NCI-H187 treated with DMSO at 0.1 percent for 48 hours (cell line): ENCODE measurements at places on chromosomes 1 and 21.

GRCh38 chr1:167676916-167677848 is 44.6 kb upstream of the MPZL1 start:
- no peak for DNase-seq

GRCh38 chr1:6848816-6849215 is 63.6 kb downstream of the CAMTA1 start:
- DNase-seq, result no peak

DNA sequence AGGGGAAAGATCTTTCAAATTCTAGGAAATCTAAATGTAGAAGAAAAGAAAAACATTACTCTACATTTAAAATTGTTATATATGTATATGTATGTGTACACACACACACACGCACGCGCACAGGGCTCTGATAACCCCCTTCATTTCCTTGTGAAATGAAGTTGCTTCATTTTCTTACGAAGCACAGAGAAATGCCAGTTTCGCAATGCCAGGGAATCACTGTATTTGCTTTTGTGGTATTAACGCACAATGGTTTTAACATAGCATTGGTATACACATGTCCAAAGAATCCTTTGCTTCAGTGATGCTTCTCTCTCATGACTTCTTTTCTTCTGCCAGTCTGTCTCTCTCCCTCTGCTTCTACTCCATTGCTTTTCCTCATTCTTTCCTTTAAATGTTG is 8.4 kb upstream of the DDAH1 start:
- DNase-seq, result no peak

DNA sequence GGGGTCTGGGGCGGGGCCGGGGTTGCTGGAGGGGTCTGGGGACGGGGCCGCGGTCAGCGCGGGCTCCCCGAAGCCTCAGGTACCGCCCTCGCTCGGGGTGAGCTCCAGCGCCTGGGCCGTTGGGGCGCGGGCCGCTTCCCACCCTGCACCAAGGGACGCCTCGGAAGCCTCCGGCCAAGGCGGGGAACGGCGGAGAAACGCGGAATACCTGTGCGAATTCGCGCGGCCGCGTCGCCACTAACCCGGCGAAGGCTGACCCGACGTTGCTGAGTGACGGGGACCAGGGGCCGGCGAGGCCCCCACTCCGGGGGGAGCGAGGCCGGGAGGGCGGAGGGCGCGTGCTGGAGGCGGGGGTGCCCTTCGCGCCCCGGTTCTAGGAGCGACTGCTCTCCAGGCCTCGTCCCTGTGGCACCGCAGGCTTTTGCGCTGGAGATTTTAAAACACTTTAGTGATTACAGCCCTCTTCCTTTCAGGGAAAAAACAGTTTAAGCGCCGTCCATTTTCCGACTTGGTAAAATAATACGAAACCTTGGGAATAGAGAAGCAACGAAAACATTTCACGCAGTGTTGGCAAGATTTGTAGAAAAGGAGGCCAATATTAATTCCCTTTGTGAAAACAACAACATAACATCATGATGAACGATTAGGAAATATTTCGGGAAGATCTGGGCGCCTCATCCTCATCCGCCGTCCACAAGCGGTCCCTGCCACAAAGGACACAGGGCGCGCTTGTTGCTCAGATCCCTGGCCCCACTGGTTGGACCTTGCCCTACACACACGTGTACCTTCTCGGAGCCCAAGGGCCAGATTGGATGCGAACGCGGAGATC is 971 bp upstream of the GNG4 start:
- no peak for DNase-seq

DNA sequence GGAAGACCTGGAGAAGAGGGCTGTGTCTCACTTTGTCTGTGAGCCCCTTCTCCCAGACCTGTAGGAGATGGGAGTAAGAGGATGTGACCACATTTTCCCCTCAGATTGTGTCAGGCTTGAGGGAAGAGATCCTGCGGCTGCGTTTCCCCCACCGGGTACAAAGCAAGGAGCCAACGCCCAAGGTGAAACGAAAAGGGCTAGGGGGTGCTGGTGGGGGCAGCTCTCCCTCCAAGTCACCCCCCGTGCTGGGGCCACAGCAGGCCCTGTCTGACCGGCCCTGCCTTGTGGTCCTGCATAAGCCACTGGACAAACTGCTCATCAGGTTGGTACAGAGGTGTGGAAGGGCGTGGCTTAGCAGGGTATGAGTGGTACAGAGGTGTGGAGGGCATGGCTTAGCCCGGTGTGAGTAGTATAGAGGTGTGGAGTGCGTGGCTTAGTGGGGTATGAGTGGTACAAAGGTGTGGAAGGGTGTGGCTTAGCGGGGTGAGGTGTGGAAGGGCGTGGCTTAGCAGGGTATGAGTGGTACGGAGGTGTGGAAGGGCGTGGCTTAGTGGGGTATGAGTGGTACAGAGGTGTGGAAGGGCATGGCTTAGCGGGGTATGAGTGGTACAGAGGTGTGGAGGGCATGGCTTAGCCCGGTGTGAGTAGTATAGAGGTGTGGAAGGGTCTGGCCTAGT is 30.6 kb downstream of the HYI start:
- no peak for DNase-seq

- no peak for DNase-seq
Measured at GRCh38 chr1:224435999-224436398, 1.4 kb upstream of the WDR26 start.

DNA sequence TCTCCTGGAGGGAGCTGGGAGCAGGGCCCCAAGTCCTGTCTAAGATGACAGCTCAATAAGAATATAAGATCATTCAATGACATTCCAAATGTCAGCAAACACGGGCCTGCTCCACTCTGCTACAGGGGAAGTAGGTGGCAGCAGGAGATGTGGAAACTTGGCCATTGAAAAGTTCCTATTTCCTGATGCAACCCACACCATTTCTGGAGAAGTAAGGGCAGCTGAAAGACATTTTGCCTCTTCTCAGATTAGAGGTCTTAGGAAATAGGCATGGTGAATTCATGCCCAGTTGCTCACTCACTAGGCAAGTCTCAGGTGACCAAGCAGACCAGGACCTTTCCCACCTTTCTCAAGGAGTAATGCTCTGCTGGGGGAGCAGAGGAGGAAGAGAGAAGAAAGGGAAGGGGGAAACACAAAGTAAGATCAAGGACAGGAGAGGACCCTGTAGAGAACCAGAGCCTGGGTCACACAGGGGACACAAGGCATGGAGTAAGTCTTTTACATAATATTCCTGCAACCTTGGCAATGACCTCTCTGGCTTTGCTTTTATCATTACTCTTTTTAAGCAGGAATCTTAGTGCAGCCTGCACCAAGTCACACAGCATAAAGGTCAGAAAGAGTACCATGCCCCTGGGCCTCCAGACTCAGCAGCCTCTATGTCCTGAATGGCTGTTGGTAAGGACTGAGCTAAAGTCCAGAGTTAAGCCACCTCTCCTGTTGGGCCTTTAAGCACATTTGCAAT is 68.9 kb downstream of the DMAP1 start:
- DNase-seq, result no peak

GRCh38 chr1:188499690-188500089 is 1670.9 kb downstream of the PLA2G4A start:
- DNase-seq, result no peak

GRCh38 chr1:115506924-115507589 is 134.7 kb upstream of the VANGL1 start:
- DNase-seq, result no peak

- DNase-seq, result no peak
Measured at GRCh38 chr1:247175458-247175857, 3.6 kb upstream of the ZNF124 start.

- DNase-seq, result no peak
Measured at GRCh38 chr1:235060607-235061470, 67.8 kb downstream of the TOMM20 start.

DNA sequence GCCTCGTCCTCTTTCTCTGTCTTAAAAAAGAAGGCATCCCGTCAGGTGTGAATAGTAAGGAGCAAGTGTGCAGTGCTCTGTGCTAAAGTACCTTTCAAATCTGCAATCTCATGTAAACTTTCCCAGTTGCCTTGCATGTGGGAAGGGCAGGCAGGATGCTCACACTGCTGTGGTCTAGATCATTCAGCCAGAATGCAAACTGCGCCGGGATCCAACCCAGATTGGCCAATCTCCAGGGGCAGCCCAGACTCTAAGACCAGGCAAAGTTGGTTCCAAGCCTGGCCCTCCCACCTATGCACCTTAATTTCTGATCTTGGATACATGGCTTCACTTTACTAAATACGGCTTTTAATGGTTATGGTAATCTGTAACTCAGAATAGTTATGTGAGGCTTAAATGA is 3.2 kb upstream of the MAP1LC3C start:
- no peak for DNase-seq

DNA sequence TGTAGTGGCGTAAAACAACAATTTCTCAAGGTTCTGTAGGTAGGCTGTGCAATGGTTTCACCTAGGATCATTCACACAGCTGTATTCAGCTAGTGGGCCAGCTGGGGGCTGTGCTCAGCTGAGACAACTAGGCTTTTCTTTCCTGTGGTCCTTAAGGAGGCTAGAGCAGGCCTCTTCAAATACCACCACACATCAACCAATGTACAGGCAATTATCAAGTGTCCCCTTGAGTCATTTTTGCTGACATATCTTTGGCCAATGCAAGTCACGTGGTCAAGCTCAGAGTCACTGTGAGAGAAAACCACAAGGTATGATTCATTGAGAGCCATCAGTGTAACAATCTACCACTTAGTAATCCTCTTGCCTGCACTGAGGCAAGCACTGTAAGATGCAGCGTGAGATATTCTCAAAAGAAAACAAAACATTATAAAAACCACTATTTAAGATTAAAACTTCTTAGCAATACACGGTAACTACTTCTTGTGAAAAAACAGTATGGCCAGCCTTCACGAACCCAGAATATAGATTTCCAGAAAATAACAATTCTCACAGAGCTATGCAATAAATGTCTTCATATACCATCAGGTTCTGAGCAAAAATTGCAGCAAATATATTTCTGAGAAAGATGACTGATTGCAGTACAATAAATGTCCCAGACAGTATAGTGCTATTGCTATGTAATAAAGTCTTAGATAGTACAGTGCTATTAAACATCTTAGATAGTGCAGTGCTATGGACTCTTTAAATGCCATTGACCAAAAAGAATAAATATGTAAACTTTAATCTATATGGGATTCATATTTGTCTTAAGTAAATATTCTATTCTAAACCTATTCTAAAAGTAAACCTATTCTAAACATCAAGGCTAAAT is 55.3 kb downstream of the NME7 start:
- no peak for DNase-seq

DNA sequence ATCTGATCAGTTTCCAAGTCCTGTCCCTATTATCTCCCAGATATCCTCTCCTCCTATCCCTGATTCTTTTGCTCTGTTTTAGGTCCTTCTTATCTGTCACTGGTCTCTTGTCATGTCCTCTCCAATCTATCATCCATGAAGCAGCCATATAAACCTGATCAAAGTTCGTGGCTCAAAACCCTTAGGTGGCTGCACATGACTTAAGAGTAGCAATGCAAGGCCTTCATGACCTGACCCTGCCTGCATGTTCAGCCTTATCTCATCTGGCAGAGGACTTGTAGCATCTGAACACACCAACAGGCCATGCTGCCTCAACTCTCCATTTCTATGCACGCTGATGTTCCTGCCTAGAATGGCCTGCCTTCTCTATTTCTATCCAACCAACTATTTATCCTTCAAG is 65.2 kb downstream of the NOS1AP start:
- no peak for DNase-seq

- DNase-seq, result no peak
Measured at GRCh38 chr1:173688300-173688699, 18.6 kb upstream of the ANKRD45 start.

GRCh38 chr1:223244366-223245103 is 101.5 kb upstream of the TLR5 start:
- no peak for DNase-seq

DNA sequence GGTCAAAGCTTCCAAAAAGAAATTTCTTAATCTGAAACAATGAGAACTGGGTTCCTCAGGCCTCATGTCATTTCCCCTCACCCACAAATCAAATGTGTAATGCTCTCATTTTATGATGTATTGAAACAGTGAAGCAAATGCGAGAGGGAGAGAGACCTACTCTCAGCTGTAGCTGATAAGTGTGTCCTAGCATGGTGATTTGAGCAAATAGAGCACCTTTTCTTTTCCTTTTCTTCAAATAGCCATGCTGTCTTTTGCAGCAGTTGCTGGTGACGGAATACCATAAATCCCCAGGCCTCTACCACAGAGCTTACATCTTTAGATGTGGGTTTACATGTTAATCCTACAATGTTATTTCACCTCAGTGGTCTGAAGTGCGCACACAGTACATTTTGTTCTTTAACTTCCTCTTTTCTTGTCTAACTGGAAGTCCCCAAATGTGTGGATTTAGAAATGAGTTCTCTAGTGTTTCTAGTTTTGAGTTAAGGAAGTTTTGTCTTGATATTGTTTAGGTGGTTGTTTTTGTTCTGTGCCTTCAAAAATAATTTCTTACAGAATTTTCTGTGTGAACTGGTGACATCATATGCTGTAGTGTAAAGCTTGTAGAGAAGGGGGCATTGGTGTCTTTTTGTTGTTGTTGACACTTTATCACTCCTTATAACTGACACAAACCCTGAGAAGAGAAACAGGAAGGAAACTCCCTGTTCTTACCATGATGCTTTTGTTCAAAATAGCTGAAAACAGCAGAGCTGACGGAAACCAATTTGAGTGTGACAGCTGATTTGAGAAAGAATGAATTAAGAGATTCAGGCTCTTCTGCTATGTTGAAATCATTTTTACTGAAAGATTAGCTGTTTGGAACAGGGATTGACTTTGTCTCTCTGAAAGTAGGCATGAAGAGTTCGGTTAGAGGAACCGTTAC is 12.2 kb downstream of the SMAP2 start:
- DNase-seq, result no peak

DNA sequence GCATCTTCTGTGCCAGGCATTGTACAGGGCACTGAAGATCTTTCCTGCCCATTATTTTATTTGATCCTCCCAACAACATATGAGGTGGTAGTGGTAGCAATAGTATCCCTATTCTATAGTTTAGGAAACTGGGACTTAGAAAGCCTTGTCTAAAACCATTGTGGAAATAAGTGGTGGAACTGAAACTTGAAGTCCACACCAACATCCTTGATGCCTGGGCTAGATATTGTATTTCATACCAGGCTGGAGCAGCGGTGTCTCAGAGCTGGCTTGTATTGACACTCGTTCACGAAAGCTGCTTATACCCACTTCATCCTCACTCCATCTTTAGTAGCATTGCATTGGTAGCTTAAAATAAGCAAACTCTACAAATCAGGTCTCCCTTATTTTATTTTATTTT is 9.7 kb upstream of the CTSS start:
- no peak for DNase-seq

GRCh38 chr1:4170548-4171340 is 270.7 kb upstream of the C1orf174 start:
- DNase-seq, result no peak

DNA sequence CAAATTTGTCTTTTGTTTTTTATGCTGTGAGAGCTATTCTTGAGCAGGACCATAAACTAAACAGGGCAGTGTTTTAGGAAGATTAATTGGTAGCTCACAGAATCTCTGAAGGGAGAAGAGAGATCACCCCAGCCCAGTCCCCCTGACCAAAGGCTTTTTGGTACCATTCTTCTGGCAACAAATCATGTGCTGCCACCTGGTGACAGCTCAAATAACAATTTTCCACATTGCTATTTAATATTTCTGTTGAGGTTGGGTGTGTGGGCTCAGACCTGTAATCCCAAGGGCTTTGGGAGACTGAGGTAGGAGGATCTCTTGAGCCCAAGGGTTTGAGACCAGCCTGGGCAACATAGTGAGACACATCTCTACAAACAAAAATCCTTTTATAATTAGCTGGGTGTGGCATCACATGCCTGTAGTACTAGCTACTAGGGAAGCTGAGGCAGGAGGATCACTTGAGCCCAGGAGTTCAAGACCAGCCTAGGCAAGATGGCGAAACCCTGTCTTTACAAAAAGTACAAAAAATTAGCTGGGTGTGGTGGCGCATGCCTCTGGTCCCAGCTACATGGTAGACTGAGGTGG is 2.2 kb upstream of the TESK2 start:
- DNase-seq, result peak; percentile 30

GRCh38 chr1:241639623-241640148 is 483 bp downstream of the CHML start:
- no peak for DNase-seq
